Vein endothelial cell (primary cell): ENCODE measurements at places on chromosomes 16 and 17. TPM values are rescaled to one million over a fixed set of nuclear protein-coding genes. Genes with fewer than 3 reads are reported as not detected.

The RNF112 gene
- total RNA-seq, result 0.10 TPM in 1 of 2 replicates, not detected in the other

The ANKS4B gene
- total RNA-seq, result not detected in 2 replicates

The CSH1 gene
- total RNA-seq, result not detected in 2 replicates

The SCNN1G gene
- 0.10 and 0.33 TPM in 2 replicates for total RNA-seq

The SPNS3 gene
- 0.57 and 0.98 TPM in 2 replicates for total RNA-seq
